NCI-H187 (cell line): ENCODE measurements at places on chromosomes 6 and 20.

GRCh38 chr6:143675946-143676345 lies 1.8 kb upstream of the PHACTR2 start:
- DNase-seq = no peak

DNA sequence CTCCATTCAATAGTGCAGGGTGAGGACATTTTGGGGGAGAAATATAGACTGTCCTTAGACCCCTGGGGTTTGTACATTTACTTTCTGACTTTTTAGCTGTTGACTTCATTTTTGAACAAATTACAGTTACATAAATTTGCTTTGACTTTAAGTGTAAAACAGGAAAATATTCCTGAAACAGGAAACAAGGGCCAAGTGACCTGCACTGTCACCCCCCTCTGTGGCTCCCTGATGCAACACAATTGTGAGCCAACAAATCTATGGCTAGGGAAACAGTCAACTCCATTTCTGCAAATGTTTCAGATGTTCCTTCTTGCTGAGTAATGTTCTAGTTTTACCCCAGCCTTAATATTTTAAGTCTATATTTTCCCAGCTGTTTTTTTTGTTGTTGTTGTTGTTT lies 39.8 kb downstream of the HLA-A start:
- DNase-seq = no peak

DNA sequence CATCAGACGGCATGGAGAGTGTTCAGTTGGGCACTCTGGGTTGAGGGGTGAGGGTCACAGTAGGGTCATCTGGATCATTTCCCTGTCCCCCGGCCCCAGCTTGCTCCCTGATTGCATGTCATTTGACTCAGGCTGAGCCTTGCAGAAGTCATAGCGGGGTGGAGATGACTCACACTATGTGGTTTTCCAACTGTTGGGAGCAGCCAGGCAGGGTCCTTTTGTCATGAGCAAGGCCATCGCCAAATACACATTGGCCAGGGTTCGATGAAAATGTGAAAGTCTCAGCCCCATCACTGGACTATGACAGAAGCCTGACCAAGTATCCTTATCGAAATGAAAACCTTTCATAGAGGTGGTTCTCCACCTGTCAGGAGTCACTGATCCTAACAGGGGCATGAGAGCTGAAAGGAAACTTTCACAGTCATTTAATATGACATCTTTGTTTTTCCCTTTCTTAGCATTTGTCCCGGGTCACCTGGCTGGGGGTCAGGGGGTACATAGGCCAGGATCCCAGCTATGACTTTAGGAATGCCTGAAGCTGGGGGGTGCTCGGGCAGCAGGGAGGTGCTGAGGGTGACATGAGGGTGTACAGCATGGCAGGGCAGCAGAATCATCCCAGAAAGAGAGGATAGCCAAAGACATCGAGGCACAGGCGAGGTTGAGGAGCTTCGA lies 70.2 kb upstream of the CD93 start:
- DNase-seq = no peak

DNA sequence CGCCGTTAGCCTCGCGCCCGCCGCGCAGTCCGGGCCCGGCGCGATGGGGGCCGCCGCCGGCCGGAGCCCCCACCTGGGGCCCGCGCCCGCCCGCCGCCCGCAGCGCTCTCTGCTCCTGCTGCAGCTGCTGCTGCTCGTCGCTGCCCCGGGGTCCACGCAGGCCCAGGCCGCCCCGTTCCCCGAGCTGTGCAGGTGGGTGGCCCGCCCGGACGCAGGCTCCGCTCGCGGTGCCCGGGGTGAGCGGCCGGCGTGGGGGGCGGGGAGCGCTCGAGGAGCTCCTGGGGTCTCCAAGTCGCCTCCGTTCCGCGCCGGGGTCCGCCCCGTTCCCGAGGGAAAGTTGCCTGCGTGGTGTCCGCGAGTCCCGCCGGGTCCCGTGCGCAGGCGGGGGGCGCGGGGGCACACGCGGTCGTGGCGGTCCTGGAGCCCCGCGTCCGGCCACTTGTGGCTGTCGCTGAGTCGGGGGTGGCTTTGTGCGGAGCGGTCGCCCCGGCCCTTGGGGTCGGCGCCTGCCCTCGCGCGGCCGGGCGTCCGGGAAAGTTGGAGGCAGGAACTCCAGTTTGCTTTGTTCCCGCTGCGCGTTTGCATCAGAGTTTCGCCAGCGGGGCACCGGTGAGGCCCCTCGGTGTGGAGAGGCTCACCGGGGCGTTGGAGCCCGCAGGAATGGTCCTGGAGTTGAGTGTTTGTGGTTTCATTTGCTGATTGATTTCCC lies 476 bp downstream of the IGF2R start:
- no peak for DNase-seq

DNA sequence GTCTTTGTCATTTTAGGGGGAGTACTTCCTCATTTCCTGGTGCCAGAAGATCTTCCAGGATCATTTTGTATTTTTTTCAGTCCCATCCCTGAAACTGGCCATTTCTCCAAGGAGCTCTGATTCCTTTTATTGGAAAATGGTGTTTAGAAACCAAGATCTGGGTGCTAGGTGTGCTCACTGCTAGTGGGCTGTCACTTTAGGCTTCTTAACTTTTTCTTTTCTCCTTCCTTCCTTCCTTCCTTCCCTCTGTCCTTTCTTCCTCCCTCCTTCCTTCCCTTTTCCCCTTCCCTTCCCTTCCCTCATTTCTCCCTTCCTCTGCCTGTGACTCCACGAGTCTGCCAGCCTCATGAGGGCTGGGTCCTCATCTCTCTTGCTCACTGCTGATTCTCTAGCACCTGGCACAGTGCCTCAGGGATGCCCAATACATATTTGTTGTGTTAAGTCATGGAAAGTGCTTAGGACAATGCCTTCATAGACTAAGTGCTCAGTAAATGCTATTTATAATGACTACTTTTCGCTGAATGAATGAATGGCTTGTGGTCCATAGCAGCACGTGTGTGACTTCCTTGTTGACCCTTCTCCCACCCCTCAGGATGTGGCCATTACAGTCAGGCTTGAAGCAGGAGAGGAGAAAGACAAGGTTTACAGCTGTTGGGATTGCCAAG lies 36.9 kb downstream of the APCDD1L start:
- no peak for DNase-seq

DNA sequence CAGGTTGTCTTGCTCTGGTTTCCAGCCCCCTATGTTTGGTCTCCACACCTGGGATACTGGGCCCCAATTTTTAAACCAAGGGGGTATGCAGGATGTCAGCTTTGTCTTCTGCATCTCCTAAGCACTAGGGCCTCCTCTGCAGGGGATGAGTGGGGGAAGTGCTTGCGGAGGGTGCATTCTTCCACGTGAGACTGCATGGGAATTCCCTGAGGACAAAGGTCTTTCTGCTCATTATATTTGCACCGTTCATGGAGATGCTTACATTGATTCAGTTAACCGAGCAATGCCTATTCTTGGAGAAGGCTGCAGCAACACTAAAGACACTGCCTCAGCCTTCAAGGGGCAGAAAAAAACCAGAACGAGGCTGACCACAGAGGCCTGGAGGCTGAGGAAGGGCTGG lies 45.4 kb downstream of the RAB44 start:
- DNase-seq = no peak

- no peak for DNase-seq
These were observed 39.5 kb upstream of the SDHAF4 start for GRCh38 chr6:70527071-70527737.

- no peak for DNase-seq
These were observed 4.2 kb downstream of the NOP56 start for GRCh38 chr20:2656471-2657117.

GRCh38 chr6:97133067-97133466 lies 149.9 kb downstream of the MMS22L start:
- no peak for DNase-seq

GRCh38 chr20:9574181-9574580 lies 59.8 kb downstream of the LAMP5 start:
- DNase-seq = no peak

GRCh38 chr6:105318660-105319059 lies 84.2 kb downstream of the PREP start:
- no peak for DNase-seq

DNA sequence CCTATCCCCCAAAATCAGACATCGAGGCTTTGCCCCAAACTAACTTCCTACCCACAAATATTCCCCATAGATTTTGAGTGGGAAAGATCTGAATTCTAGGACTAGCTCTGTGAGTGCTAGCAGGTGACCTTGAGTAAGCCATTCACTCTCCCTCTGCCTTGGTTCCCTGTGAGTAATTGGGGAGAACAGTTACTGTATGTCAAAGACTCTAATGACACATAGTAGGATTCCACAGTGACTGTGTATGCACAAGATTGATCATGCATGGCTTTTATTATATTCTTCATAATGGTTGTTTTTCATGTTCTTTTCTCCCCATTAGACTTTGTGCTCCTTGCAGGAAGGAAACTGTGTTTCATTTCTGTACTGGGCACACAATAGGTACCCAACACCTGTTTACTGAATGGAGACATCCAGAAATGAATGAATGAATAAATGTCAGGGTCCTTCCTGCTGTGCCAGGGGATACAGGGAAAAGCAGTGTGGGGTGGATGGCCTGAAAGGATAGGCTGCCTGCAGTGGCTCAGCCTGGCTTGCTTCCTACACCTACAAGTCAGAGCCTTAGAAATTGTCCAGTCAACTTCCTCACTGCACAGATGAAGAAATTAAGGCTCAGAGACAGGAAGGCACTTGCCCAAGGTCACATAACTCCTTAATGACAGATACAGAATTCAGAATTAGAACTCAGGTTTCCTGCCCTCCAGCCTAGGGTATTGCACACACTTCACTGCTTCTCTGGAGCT lies 901 bp upstream of the TMEM151B start:
- no peak for DNase-seq

DNA sequence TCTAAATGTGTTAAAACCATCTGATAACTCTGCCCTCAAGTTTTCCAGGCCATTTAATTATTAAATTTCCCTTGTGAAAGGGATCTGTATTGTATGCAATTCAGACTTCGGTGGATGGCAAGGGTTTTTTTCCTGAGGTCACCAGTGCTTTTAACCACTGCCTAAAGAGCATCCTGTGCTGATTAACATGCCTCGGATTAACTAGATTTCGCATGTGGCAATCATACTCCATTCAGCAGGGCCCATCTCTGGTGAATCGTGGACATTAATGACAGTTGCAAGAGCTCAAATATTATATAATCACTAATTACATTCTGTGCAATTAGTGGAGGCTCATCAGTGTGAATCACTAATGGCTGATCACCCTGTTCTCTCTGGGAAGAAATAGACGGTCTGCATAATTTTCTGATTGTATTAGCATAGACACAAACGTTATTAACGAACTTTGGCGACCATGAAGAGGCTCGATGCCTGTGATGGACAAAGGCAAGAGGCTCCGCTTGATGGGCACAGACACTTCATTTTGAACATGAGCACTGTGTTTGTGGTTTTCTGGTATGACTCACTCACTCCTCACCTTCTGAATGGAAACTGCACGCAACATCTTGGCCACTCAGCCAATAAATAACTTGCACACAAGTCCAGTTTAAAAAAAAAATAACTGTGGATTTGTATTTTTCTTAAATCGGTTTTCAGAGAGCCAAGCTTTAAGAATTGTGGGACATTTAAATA lies 31.4 kb downstream of the LINC00237 start:
- DNase-seq = no peak

DNA sequence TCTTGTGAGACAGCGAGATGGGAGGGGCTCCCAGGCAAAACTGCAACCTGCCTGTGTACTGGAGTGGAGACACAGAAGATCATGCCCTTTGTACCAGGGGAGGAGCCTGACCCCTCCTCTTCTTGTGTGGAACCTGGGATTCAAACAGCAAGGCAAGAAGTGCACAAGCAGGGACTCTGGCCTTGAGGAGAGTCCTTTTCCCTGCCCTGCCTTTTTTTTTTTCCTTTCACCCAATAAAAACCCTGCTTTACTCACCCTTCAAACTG lies 251.8 kb upstream of the OPRM1 start:
- DNase-seq = no peak

- DNase-seq = no peak
These were observed 67.5 kb upstream of the QKI start for GRCh38 chr6:163347021-163347446.

- no peak for DNase-seq
These were observed 271.3 kb downstream of the KHDC1L start for GRCh38 chr6:72953971-72954381.

DNA sequence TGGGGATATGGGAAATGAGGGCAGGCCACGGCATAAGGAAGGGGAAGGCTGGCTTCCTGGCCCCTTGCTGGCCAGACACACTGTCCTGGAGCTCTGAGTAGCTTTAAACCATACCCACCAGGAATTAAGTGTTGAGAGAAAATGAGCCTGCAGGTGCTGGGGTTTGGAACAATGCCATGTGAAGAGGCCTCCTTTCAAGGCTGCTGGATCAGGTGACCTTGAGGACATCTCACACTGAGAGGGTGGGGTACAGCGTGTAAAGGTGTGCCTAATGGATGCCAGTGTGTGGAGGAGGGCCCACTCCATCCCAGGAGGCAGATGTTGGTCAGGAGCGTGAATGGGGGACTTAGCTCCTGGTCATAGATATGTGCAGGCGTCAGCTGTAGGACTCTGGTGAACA lies 74.8 kb upstream of the MLN start:
- DNase-seq = peak; percentile 79

DNA sequence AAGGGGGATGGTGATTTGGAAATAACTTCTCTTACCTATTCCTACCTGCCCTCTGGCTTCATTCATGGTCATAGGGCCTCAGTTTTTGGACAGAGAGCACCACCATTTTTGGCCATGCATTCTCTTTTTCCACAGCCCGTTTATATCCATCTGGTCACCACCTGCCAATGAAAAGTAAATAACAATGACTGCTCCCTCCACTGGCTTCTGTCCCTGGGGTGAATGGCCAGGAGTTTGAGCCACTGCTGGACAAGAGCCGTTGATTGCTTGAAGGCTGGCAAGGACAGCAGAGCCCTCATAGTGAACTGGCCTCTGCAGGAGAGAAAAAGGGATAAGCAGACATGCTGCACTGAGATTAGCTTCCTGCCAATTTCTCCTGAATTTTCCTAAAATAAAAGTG lies 261.8 kb downstream of the ADGB start:
- no peak for DNase-seq

GRCh38 chr6:150915880-150916265 lies 50.4 kb downstream of the MTHFD1L start:
- DNase-seq = no peak

GRCh38 chr6:26457264-26457805 lies 420 bp upstream of the BTN2A1 start:
- no peak for DNase-seq

- no peak for DNase-seq
These were observed 39.9 kb downstream of the TMC2 start for GRCh38 chr20:2576317-2576727.

DNA sequence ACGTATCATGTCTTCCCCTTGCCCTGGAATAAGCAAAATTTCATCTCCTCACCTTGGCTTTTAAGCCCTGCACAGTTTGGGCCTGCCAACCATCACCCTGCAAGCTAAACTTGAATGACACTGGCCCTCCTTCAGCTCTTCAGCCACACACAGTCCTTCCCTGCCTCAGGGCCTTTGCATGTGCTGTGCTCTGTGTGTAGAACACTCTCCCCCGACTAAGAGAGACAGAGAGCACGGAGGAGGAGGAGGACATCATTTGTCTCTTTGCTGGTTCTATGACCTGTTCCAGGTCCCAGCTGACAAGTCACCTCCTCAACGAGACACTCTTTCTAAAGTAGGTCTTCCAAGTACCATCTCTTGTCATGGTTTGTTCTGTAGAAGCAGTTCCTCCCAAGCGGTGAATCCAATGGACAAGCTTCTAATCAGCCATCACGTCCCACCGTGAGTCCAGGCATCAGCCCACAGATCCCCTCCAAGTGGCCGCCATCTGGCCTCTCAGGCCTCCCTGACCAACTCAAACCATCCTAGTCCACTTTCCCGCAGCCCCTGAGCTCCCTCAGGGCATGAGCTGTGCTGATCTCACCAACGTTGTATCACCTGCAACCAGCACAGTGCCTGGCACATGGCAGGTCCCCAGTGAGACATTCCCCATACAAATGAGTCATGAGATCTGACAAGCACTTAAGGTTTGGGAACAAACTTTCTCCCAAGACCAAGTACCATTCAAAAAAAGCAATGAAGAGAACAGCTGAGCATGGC lies 30.5 kb downstream of the NFATC2 start:
- no peak for DNase-seq
